ENCODE measurements at places on chromosomes 7 and 10. TPM values are rescaled to one million over a fixed set of nuclear protein-coding genes. Genes with fewer than 3 reads are reported as not detected.

Gene HTRA1
- total RNA-seq = 51.9 TPM

Gene LRIT1
- not detected for total RNA-seq

Gene TACC2
- total RNA-seq = 76.2 TPM

Gene PSPH
- total RNA-seq = 27.4 TPM

Gene PNLIPRP3
- not detected for total RNA-seq

Gene WNT8B
- total RNA-seq = not detected

Gene SPDYE9
- not detected for total RNA-seq

Gene AHCYL2
- total RNA-seq = 6.5 TPM

Gene FGFR2
- 0.28 TPM for total RNA-seq

Gene CDK14
- total RNA-seq = 0.23 TPM

Gene MAT1A
- total RNA-seq = 0.03 TPM

Gene OR2A5
- total RNA-seq = not detected

Gene GIMAP4
- total RNA-seq = not detected

Gene SLC26A4
- total RNA-seq = 0.19 TPM

Gene MSS51
- total RNA-seq = 0.26 TPM

Gene ACBD7
- 0.86 TPM for total RNA-seq

Gene CHN2
- not detected for total RNA-seq

All from A549 treated with GW870086 at 1 μM for 4 hours (cell line).